ENCODE measurements at places on chromosomes 7 and 10.

GRCh38 chr7:105849122-105849855 is 27.1 kb downstream of the ATXN7L1 start:
- no peak for DNase-seq

DNA sequence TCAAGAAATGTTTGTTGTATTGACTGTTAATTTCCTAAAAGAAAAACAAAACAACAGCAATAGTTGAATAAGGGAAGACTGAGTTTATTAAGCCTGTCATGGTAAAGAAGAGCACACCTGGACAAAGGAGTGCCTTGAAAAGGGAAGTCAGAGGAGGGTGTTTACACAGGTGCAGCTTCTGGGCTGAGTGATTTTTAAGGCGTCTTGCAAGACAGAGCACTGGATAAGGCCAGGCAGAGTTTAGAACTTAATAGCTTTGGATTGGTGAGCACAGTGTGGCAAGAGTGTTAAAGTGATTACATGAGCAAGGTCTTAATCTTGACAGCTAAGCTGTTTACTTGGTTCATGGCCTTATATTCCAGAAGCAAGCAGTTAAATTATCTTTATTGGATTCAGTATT is 423.2 kb downstream of the CNTNAP2 start:
- no peak for DNase-seq

- no peak for DNase-seq
Measured at GRCh38 chr10:98019784-98020183, 10.6 kb downstream of the CRTAC1 start.

DNA sequence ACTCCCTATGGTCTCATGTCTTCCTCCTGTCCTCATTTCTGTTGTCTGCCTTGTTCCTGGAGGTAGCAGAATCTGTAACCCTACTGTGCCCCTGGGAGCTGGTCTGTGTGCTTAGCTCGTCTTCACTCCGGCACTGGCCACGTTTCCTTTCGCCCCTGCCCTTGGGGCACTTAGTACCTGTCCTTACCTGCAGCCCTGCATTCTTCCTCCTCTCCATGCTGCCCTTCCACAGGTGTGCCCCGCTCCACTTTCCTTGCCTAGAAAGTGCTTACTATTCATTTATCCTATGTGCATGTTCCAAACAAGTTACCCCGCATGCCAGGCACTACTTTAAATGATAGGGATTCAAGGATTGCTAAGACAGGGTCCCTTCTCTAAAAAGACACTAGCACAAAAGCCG is 199.9 kb upstream of the ZMIZ1 start:
- no peak for DNase-seq

- no peak for DNase-seq
Measured at GRCh38 chr7:10793995-10794775, 179.5 kb upstream of the PHF14 start.

- DNase-seq: no peak
Measured at GRCh38 chr10:60728056-60728455, 50.2 kb upstream of the CDK1 start.

DNA sequence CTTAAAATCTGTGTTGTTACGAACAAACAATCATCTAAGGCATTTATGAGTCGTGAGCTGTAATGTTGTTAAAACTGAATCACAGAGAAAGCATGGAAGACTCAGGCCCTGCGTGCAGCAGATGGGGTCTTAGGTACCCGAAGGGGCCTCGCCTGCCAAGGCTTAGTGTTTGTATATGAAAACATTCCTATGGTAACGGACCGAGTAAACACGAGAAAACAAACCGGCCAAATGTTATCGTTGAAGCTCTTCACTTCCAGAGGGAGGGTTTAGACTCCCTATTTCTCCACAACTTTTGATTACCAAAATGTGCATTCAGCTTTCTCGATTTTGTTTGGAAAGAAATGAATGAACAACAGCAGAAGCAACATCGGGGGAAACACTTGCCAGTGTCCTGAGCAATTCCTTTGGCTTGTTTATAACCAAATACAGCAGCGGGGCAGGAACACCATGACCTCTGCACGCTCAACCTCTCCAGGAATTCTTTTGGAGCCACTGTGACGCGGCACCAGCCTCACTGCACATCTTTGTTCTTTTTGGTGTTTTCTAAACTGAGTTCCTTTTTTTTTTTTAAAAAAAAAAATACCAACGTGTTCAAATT is 121.6 kb upstream of the KLF6 start:
- DNase-seq: peak; percentile 70

- no peak for DNase-seq
Measured at GRCh38 chr10:19451937-19452336, 364.3 kb upstream of the PLXDC2 start.

GRCh38 chr7:24346129-24346528 is 62.1 kb downstream of the NPY start:
- DNase-seq: no peak

GRCh38 chr10:75350791-75351190 is 50.8 kb downstream of the ZNF503 start:
- DNase-seq: peak; percentile 30

DNA sequence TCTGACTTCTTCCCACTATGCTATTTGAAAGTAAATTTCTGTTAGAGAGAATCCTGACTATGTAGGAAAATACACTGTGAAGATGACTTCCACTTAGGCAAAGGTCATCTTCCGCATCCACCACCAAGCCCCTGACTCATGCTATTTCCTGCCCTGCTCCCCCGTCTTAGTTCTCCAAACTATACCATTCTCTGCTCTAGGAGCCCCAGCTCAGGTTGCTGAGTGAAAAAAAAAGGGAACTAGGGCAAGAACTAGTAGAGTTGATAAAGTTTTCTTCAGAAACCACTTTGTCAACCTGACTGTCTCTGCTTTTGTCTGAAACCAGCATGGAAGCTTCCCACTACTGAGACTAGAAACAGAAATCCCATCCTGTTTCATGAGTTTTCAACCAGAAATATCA is 96.9 kb downstream of the EVX1 start:
- DNase-seq: no peak

- DNase-seq: peak; percentile 35
Measured at GRCh38 chr7:139602143-139602722, 78.7 kb downstream of the CLEC2L start.

DNA sequence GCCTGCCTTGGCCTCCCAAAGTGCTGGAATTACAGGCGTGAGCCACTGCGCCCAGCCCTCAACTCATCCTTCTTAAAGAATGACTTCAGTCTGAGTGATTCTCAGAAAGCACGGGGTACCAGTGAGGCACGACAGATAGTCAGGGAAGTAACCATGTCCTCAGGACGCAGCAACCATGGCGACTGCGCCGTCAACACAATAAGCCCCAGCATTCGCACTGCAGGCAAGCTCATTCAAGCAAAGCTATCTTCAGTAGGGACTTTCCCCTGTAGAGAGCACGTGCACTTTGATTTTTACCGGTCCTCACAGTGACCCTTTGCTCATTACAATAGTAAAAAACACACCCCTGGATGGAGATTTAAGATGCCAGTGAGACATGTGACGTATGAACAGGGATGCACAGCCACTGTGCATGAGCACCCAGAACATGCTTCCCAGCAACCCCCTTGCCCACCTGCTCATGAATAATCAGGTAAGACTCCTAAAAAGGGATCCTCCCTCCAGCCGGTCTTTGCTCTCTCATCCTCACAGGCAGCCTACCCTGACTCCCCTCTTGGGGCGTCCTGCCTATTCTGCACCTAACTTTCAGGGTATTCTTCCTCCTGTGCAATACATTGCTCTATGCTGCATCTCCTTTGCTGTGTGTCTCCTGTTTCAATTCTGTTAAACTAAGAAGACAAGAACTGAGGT is 9.1 kb downstream of the WDR86 start:
- DNase-seq: no peak

- no peak for DNase-seq
Measured at GRCh38 chr7:101330011-101330484, 8.4 kb upstream of the IFT22 start.

DNA sequence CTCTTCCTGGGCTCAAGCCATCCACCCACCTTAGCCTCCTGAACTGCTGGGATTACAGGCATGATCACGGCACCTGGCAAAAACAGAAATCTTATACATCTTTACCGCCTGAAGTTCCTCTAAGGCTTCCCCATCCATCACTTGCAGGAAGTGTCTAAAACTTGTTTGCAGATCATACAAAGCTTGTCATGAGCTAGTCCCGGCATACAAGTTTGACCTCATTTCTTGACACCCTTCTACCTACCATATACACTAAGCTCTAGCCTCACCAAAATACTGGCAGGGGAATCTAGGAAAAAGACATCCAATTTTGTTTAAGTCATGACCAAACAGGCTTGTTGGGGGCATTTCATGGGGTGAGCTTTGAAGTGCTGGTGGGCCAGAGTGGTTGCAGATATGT is 14.5 kb downstream of the DNMBP start:
- DNase-seq: no peak

DNA sequence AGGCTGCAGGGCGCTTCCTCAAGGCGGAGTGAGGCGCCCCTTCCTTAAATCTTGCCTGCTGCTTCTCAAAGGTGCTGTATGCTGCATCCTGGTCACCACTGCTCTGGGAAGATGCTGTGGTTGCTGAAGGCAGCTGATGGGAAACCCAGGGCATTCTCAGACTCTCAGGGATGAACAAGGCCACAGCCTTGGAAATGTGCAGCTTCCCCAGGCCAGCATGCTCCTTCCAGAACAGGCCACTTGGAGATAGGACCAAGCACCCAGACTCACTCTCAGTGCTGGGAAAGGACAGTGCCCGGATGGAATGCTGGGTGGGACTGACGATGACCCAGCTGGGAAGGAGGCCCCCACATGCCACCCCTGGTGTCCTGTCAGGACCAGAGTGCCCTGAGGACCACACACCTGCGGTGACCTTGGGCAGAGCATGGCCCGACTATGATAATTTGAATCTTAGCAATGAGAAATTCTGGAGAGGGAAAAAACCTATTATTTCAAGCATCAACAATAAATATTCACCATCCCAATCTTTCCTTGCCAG is 235.5 kb downstream of the TNS3 start:
- DNase-seq: no peak

DNA sequence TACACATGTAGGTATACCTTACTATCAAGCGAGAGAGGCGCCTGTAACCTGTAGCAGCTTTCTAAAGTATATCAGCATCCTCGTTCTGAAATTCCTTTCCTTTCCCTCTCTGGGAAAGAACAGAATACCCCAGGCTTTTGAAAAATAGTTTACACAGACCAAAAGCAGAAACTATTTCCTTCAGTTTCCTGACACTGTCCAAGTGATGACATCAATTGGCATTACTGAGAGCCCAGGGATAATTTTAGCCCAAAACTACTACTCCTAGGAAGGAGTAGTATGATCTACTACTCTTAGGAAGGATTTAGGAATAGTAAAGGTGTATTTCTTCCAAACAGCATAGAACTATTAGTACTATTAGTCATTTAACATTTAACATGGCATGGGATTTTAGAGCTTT is 6.0 kb downstream of the GNG11 start:
- DNase-seq: no peak

- DNase-seq: no peak
Measured at GRCh38 chr10:79092292-79092896, 23.6 kb downstream of the ZMIZ1 start.

- no peak for DNase-seq
Measured at GRCh38 chr10:13340626-13341376, 7.3 kb downstream of the SEPHS1 start.

GRCh38 chr7:8208816-8209215 is 53.2 kb downstream of the ICA1 start:
- DNase-seq: no peak

GRCh38 chr10:129396021-129396722 is 70.9 kb upstream of the MGMT start:
- no peak for DNase-seq

- peak; percentile 11 for DNase-seq
Measured at GRCh38 chr7:121604627-121605316, 208.7 kb upstream of the FAM3C start.

DNA sequence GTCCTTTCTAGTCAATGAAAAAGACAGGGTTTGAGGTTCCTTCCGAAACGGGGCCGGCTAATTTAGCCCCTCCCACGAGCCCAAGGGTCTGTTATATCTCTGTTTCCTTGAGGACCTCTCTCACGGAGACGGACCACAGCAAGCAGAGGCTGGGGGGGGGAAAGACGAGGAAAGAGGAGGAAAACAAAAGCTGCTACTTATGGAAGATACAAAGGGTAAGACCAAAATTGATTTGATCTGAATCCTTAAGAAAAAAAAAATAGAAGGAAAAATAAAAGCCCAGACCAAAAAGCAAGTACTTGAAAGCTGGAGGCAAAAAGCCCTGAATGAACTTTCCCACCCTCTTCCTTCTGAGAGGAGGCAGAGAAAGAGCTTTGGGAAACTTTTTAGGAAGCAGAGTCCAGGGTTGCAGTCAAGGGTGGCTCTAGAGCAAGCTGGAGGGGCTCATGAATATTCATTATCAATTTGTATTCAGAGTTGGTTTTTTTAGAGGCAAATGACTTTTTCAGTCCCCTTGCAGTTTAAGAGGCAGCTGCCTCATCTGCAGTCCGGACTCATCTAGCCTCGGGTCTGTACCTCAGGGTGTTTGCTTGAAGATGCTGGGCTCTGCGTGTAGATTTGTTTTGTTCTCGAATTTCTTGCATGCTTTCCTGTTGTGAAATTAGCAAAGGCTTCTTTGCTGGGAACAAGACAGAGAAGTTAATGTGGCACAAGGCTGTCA is at the start of gene ENTPD1:
Gene ENTPD1, plus strand, starts transcription at position 123 of the 721 bp plus-strand sequence. Its CDS starts 77 bp downstream, at position 200.
- peak; percentile 86 for DNase-seq

All from fibroblast of gingiva (primary cell).